ENCODE measurements at places on chromosomes 3 and 15.

GRCh38 chr15:38624244-38625205 lies 59.9 kb upstream of the RASGRP1 start:
- no peak for DNase-seq

GRCh38 chr15:68526269-68526668 lies 52.5 kb upstream of the CORO2B start:
- no peak for DNase-seq

GRCh38 chr3:138686771-138687221 lies 78.2 kb downstream of the FAIM start:
- peak; percentile 6 for DNase-seq

GRCh38 chr3:10419637-10420232 lies 85.7 kb downstream of the ATP2B2 start:
- no peak for DNase-seq

DNA sequence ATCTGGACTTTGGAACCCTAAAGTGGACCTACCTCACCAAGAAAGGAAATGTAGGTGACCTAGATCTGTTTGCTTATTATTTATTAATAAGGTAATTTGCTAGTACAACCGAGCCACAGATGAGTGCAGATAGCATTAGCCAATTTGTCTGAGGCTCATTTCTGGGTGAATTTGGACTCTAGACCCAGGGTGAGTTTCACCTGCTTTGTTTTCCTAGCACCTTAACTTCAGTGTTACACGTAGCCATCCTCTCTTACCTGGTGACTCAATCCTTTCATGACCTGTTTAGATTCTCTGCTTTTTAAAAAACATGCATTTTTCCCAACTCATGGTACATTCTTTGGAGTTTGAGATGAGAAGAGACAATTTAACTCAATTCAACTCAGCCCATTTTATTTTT lies 33.5 kb upstream of the KPNA4 start:
- no peak for DNase-seq

GRCh38 chr3:156469456-156469855 lies 85.5 kb downstream of the SSR3 start:
- no peak for DNase-seq

GRCh38 chr15:75770131-75770530 lies 57.5 kb upstream of the CSPG4 start:
- DNase-seq, result peak; percentile 57

All from eye (tissue), 1 donor.